Caki2 (cell line): ENCODE measurements at places on chromosomes 5 and 9.

- DNase-seq = no peak
Observed at GRCh38 chr5:9430306-9430705, 115.6 kb downstream of the SEMA5A start.

DNA sequence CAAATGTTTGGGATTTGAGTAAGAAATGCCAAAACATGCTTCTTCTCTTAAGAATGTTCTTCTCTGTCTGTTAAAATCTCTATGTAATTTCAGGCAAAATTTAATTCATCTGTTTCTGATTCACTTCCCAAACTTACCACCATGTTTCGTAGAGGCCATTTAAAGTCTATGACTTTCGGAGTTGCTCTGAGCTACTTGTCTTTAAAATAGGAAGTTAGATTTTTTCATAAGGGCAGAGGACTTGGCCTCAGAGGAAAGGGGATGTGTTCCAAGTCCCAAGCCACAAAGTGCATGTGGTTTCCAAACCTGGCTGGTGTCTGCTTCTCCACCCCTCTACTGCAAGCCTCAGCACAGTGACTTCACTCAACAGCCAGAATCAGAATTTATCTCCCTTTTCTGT is 111.3 kb upstream of the ADRA1B start:
- DNase-seq = no peak

DNA sequence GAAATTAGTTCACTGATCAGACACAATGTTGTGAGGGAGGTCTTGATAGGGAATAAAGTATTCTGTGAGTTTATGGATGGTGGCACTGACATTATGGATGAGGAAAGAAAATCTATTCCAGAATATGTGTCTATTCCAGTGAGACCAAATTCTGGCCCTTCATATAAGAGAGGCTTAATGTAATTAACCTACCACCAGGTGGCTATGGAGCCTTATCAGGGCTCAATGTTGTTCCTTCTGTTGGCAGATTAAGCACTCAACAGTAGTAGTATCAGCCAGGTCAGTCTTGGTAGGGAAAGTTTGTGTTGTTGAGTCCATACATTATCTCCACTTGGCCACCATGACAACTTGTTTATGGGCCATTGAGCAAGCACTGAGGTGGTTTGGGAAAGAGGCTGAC is 41.7 kb upstream of the BARX1 start:
- no peak for DNase-seq

DNA sequence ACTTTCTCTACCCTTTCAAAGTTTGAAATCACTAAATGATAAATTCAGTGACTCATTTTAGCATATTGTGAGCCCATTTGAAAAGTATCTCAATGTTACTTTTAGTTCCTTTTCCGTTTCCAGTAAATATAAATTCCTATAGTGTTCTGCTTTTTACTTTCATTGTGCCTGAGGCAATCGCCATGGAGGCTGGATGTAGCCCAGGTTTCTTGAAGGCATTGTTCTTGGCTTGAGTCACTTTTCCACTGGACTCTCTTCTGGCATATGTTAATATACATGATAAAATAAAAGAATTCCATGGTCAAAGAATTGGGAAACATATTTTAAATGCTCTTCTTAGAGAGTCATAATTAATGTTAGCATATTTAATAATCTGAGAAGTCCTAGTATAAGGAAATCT is 327.0 kb downstream of the IZUMO3 start:
- no peak for DNase-seq

DNA sequence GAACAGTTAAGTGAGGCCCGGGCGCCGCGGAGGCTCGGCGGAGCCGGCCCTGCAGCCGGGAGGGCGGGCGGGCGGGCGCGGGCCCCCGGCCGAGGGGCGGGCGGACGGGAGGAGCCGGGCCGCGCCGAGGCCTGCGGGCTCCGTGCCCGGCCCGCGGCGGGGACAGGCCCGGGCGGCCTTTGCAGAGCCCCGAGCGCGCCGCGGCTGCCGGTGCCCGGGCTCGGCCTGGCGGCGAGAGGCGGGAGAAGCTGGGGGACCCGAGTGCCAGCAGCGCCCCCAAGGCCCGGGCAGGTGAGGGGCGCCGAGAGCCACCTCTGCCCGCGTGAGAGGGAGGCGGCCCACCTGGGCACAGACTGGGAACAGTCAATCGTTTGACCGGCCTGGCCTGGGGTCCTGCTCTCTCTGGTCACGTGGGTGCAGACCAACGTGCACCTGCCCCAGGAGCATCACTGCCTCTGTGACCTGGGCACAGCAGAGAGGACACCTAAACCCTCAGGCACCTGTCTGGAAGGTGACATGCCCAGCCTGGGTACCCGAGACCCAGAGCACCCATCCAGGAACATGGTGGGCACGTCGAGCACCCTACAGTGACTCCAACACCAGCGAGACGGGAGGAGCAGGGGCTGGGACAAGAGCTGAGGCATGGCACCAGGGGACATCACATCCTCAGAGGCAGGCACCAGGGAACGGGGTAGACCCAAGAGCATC is 531 bp downstream of the MVB12B start:
- peak; percentile 37 for DNase-seq

GRCh38 chr5:74328221-74328630 is 312.3 kb downstream of the ENC1 start:
- DNase-seq = no peak

DNA sequence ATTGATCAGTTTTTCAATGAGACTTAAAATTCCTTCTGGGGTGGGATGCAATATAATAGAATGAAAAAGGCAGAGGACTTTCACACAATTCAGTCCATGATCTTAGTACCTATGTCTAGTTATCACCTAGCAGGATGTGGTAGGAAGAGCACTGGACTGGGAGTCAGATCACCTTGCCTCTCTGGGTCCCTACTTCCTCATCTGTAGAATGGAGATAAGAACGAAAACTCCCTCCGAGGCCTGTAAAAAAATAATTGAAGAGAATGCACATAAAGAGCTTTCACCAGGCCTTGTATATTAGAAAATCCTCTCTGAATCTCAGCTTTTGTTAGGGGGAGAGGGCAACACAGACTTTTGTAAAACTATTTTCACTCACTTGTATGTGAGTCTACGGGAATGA is 681 bp upstream of the TMEFF1 start:
- DNase-seq = no peak

DNA sequence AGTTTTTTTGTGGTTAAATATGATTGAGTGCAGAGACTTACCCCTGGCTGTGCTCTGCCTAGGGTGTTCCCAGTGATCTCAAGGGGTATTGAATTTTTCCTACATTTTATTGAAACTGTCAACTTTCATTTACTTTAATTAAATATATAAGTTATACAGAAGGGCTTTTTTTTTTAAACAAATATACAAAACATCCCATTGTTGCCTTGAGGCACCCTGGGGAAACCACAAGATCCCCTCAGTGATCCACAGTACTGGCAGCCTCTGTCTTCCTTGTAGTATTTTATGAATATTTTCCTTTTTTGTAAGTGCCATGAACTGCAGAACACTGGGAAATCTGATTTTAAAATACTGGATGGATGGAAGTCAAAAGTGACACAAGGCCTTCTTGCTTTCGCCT is 123.7 kb downstream of the TLE1 start:
- no peak for DNase-seq

DNA sequence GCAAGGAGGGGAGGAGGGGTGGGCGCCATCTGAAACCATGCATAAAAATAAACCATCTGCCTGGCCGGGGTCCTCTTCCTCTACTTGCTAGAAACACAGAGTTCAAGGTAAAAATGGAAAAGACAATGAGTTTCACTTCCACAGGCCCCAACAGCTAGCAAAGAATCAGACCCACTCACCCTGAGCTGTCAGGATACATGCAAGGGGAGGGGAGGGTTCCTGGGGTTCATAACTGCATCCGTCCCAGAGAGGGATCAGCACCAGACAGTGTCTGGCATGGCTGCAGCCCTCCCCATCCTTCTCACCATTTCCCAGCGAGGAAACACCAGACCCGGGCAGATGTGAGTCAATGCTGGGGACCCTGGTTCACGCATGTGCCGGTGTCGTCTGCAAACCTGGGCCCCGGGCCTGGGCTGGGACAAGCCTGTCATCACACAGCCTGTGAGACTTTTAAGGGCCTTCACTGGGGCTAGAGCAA is 55.4 kb downstream of the SEMA4D start:
- no peak for DNase-seq
